ENCODE measurements at places on chromosomes 3 and 15. TPM values are rescaled to one million over a fixed set of nuclear protein-coding genes. Genes with fewer than 3 reads are reported as not detected.

DNA sequence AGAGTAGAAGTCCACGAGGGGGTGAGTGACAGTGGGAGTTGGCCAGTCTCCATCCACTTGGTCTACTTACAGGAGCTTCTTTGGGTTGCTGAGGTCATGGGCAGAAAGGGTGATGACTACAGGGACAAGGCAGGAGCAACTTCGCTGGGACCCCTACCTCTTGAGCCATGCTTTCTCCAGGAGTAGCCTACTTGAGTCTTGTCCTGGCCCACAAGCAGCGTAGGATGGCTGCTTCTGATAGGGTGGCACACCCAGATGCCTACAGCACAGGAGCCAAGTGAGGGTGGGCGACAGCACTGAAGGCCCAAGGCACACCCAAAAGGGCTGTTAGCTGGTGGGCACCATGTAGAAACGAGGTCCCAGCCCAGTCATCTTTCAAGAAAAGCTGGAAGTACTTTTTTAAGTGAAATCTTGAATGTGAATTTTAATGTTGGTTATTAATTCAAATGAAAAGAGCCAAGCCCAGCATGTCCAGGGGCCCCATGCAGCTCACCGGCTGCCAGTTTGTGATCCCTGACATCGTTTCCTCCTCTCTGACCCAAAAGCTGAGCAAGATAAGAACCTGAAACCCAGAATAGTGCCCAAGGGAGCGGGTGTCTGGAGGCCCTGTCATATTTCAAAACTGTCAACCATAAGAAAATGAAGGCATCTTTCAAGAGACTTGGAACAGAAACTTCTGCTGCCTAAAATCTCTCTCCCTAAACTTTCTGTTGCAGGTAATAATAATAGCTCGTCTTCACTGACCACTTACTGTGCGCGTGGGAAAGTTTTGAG, 2.2 kb upstream of the CPEB1 start:
- no peak for DNase-seq

DNA sequence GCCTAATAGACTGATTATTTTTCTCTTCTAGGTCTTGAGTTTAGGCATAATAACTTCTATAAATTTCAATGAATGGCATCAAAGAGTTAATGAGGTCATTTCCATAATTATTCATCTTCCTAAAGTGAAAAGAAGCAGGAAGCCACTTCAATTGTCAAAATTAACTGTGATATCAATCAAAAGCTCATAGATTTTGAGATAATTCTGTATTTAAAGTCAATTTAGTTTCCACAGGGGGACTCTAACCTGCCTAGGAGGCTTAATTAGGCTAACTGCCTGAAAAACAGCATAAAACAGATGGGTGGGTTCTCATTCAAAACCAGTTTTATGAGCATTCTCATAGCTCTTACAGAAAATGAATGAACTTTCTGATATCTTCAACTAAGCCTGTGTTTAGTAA, 177.8 kb downstream of the OTOL1 start:
- DNase-seq = no peak

- DNase-seq = no peak
Measured at GRCh38 chr3:132785292-132785691, 63.1 kb upstream of the NPHP3 start.

- no peak for DNase-seq
Measured at GRCh38 chr3:112470788-112471187, 28.5 kb downstream of the BTLA start.

DNA sequence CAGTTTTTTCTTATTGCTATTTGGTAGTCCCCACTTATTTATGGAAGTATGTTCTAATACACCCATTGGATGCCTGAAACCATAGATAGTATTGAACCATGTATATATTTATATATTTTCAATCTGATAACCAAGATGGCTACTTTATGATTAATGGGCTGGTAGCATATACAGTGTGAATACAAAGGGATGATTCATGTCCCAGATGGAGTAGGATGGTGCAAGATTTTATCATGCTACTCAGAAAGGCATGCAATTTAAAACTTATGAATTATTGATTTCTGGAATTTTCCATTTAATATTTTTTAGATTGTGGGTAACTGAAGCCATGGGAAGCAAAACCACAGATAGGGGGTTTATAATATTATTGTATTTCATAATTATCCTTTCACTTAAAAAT, 35.2 kb downstream of the AP4E1 start:
- DNase-seq = no peak

- peak; percentile 3 for DNase-seq
Measured at GRCh38 chr3:152071924-152072323, 196.8 kb upstream of the MBNL1 start.

GRCh38 chr3:115862849-115863248, 239.5 kb downstream of the GAP43 start:
- DNase-seq = no peak

GRCh38 chr3:88912294-88912877, 195.0 kb upstream of the EPHA3 start:
- DNase-seq = peak; percentile 3

- no peak for DNase-seq
Measured at GRCh38 chr15:90345857-90346256, 6.2 kb upstream of the ZNF774 start.

DNA sequence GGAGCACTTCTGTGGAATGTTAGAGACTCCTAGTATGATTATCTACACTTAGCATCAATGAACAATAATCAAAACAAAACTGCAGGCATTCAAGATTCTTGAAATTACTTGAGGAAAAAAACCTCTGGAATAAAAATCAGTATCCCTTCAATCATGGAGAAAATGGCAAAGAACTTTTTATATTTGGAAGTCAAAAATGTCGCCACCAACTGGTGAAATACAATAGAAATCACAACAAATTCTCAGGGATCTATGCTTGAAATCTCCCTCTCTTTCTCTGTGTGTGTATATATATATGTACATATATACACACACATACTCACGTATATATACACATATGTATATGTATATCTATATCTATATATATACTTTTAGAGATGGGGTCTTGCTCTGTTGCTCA, 378.9 kb upstream of the ALCAM start:
- DNase-seq = no peak

DNA sequence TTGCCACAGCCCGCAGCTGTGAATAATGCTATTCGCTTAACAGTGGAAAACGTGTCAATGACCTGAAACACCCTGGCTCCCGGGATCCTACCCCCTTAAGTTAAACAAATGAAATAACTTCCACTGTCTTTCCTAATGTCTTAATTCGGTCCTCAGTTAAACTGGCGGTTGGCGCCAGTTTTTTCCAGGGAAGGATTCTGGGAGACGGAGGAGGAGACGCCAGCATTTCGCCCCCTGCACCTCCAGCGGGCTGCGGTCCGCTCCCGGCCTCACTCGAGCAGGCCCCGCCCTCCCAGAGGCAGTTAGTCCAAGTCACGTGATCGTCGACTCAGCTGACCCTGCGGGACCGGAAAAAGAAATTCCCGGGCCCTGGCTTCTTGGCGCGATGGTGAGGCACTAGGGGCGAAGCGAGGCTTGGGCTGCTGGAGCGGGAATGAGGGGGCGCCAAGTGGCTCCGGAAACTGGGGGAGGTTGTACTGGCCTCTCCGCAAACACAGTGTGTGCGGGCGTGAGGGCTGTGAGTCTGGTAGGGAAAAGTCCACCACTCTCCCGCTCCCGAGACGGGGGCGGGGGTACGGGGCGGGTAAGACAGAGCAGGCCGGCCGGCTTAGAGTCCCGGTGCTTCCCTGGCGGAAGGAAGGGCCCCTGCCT, at the start of gene COMMD4:
TSS of gene COMMD4 (plus strand) at position 359 of the 651 bp plus-strand sequence. CDS start at position 386, 27 bp downstream.
- peak; percentile 95 for DNase-seq

DNA sequence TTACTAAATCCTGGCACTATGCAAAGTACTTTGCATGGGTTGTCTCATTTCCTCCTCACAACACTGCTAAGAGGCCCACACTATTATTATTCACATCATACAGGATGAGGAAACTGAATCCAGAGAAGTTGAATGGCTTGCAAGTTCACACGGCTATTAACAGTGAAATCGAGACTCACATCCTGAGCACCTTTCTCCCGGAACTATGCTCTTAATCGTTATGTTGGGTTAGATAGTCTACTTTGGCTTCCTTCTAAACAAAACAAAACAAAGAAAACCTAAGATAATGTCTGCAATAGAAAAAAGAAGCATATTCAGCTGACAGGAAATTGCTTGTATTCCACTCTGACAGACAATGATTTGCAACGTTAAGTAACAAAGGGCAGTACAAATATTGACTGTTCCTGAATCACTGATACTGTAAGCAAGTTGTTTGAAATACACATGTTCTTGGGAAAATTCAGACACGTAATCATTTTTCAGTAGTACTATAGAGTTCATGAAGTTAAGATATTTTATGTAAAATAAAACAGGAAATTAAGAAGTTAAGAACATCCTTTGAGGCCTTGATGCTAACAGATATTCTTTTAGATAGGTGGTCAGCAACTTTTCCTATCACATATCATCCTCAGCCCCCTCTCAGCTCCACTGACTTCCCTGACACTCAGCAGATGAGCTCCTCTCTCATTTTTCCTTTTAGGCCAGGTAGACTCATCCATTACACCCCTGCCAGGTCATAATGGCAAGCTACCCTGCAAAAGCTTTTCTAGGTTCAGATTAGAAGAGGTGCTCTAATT, 40.7 kb downstream of the C2CD4B start:
- DNase-seq = no peak

- no peak for DNase-seq
Measured at GRCh38 chr3:120095979-120096426, 1.8 kb upstream of the GSK3B start.

- no peak for DNase-seq
Measured at GRCh38 chr3:115617591-115617990, 5.7 kb upstream of the GAP43 start.

DNA sequence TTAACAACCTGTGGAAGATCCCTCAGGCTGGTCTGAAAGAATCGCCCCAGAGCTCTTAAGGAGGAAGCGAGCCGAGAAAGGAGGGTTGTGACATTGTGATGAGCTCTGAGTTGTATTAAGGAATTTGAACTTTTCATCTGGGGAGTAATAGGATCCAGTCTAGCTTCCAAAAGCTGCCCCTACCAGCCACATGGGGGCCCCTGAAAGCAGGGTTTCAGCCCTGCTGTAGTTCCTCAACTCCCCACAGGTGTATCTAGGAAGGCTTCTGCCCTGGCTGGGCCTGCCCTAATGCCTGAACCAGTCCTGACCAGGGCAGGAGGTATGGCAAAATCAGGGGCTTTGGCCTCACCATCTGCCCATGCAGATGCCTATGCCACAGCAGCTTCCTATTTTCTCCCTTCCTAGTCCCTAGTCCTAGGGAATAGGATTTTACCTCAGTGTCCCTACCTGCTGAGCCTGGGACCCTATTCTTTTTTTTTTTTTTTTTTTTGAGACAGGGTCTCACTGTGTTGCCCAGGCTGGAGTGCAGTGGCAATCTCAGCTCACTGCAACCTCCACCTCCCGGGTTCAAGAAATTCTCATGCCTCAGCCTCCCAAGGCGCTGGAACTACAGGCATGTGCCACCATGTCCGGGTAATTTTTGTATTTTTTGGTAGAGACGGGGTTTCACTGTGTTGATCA, 5.0 kb upstream of the AP3S2 start:
- DNase-seq = peak; percentile 44

GRCh38 chr15:67998599-67999133, 55.4 kb upstream of the PIAS1 start:
- DNase-seq = no peak

The UPK1B gene
- total RNA-seq = not detected

The AADACL2 gene
- not detected for total RNA-seq

The DPPA4 gene
- total RNA-seq = 80.5 TPM

The MYH15 gene
- 0.23 TPM for total RNA-seq

The UTS2B gene
- total RNA-seq = not detected

The AMOTL2 gene
- 46.5 TPM for total RNA-seq

The APOD gene
- total RNA-seq = 5.0 TPM

The PIERCE2 gene
- 1.4 TPM for total RNA-seq

Data from endothelial cell (in vitro differentiated cells).